ENCODE measurements at places on chromosomes 1 and 21.

DNA sequence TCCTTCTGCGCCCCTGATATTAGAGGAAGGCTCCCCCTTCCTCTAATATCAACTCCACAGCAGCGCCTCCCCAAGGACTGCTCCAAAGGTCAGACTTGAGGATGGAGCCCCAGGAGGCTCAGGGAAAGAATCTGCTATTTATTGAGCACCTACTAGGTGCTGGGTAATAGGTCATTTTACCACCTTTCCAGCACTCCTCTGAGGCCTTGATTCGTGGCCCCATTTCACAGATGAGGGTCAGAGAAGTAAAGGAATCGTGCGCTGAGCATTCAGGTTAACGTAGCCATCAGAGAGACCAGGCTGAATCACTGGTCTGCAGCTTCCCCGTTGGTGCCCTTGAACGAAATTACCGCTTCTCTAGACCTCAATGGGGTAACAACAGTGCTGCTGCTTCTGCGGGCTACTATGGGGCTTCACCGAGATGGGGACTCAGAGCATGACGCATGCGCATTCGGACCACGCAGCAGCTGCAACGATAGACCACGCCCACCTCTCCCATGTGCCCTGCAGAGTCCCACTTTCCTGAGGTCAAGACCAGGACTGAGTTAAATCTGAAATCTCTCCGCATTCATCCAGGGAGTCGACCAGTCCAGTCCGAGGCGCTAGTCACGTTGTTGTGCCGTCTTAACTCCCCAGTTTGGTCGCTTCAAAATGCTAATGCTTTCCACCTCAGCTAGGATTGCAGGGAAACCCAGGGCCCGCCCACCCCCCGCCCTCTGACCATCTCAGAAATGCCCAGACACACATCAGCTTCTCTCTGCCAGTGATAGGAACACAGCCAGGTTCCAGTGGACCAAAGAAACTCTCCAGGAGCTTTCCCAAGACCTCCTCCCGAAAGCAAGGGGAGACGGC, 12.9 kb downstream of the CAMK2N1 start:
- DNase-seq, result no peak

GRCh38 chr1:189609167-189609566, 868.5 kb downstream of the BRINP3 start:
- DNase-seq, result no peak

DNA sequence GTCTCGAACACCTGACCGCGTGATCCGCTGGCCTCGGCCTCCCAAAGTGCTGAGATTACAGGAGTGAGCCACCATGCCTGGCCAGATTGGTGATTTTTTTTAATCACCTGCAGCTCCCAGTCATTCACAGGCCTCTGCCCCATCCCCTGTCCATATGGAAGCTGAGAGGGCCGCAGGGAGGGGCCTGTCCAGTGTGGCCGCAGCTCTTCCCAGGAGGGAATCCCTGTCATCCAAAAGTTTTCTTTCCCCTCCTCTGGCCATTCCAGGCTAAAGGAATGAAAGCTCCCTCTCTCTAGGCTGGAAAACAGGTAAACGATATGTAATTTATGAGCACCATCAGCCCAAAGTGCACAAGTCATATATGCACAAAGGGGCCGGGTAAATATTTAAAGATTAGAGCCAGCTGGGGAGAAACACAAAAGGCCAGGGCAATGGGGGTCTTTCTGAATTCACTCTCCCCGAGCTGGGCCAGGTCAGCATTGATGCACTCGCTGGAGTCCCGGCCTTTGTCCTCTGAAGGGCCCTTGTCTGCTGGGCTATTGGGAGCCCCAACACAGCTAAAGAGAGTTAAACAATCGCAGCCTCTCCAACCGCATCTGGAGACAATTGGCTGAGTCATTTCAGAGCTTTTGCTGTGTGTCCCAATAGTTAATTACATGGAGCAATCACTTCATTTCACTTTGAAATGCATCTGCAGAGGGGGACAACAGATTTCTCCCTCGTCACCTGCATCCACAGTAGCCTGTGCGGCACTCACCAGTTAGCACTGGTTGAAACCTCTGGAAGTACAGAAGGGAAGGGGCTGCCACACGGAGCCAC, 3.8 kb upstream of the HES3 start:
- no peak for DNase-seq

GRCh38 chr1:225735252-225736149, 42.1 kb upstream of the SRP9 start:
- DNase-seq, result no peak
